ENCODE measurements at places on chromosomes 6 and 20.

DNA sequence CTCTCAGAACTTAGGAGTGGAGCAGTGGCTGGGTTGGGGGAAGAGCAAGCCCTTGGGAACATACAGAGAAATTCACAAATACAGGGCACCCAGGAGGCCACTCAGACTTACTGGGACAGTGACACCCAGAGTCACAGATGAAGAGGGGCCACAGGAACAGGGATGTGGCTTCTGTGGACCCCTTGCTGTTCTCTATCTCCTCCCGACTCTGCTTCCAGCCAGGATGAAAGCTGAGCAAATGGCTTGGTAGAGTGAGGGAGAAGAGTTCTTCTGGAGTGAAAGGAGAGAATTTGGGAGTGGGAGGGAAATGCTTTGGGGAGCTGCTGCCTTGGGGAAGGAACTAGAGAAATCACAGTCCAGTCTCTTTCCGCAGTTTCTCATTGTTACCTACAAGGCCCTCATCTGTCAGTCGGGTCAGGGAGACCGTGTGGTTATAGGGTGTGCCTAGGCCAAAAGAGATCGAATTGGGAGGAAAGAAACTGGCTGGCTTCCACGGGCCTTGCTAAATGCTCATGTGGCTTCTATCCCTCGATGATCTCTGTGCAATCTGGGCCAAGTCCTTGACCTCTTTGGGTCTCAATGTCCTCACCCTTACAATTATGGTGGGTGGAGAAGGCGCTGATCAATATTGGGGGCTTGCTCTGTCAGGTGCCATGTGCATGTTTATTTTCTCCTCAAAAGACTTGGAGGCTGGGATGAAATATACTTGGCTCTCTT, 17.0 kb downstream of the FOXP4 start:
- DNase-seq, result no peak

DNA sequence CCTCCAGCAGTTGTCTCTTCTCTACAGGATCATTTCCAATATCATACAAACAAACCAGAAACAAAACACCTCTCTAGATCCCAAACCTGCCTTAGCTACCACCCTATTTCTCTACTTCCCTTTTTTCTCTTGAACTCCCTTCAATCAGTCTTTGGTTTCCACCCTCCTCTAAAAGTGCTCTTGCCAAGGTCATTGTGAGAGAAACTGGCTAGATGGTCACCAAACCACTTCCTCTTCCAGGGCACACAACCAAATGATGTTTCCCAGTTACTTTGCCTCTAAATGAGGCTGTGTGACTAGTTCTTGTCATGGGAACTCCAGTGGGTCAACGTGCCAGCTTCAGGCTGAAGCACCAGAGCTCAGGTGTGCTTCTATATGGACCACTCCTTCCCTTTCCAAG, 85.8 kb upstream of the ARMC2 start:
- no peak for DNase-seq

DNA sequence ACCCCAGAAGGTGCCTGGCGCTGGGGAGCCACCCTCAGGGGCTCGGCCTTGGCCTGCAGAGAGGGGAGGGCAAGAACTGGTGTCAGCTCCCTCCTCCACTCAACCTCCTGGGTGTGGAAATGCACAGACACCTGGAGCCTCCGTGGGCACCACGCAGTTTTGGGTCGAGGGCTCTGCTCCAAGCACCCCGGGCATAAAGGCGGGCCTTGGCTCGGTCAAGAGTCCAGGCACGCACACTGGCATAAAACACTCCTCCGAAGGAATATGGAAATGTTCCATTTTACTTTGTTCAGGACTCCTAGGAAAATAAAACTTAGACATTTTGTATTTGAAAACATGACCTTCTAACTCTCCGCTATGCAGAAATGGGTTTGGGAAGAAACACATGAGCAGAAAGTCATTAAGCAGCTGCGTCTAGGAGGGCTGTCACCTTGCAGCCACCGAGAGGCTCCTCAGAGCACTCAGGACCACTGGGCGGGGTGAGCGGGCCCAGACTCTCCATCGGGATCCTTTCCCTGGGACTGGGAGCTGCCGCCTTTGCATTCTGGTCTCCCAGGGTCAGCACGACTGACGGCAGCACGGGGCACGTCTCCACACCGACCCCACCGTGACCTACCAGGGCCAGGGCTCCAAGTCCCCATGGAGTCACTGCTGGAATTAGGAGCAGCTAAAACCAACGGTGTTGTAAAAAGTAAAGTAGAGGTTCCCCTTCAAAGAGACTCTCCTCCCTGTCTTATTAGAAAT, 46.0 kb upstream of the DACT2 start:
- DNase-seq, result no peak

DNA sequence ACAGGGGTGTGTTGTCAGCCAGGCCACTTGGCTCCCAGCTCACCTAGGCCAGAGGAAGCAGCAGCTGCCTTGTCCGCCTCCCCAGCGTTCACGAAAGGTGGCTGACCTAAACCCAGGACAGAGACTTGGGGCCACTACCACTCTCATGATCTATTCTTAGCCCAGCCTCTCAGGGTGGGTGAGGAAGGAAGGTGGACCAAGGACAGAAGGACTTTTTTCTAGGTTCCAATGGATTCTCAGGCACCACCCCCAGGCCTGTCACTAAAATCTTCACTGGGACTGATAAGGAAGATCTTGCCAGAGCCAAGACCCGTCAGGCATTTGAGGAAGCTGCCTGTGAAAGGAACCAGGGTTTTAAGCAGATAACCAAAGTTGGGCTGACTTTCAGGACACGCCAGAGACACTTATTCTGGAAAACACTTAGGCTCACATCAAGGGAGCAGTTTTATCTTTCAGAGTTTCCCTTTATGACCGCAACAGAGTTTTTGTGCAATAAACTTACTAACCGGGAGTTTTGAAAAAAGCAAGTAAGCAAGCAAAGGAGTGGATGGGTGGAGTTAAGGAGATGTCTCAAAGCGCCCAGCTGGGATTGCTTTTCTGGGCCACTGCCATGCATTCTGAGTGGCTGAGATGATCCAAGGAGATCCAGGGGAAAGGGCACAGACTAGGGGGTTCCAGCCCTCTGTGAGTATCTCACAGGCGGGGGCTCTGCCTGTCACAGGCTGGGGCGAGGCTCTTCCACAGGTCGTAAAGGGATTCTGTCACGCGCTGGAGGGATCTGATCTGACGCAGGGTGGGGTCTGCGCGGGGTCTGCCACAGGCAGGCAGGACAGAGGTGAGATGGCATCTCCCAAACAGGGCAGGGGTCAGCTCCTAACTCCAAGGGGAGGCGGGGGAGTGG, 989 bp downstream of the FITM2 start:
- no peak for DNase-seq

- no peak for DNase-seq
These were observed 18.2 kb downstream of the TMEM242 start for GRCh38 chr6:157304899-157305663.

GRCh38 chr20:60974022-60974421, 278.0 kb upstream of the CDH4 start:
- no peak for DNase-seq
